GM13977 (cell line): ENCODE measurements at places on chromosomes 7 and 10.

- DNase-seq, result no peak
These were observed 267.1 kb downstream of the REEP3 start for GRCh38 chr10:63788152-63788821.

- peak; percentile 92 for DNase-seq
These were observed at the start of gene DNA2 for GRCh38 chr10:68471586-68472408. Gene DNA2, minus strand, starts transcription at chr10:68471973. Its CDS starts 109 bp downstream, at chr10:68471864.

DNA sequence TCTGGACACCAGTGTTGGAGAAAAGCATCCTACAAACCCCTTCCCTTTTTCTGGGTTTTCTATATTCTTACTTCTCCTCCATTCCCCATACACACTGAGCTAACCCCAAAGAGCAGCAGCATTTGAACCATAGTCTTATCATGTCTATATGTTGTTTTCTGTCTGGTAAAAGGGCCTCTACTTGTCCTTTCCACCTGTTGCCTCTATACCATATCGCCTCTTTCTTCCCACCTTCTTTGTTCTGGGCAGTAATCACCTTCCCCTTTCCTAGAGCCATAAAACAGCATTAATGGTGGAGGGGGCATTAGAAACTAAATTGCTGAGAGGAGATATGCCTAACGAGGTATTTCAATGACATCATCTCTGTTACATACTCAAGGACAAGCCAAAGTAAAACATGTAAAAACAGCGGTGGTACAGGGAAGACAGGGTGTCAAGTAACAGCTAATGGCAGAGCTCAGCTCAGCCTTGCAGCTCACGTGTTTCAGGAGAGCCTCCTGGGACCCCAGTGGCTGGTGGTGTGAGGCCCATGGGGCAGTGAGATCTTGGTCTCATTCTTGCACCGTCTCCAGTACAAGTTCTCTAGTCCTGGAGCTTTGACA lies 20.6 kb downstream of the NPY start:
- DNase-seq, result no peak

GRCh38 chr7:113015034-113015645 lies 71.5 kb downstream of the GPR85 start:
- no peak for DNase-seq

DNA sequence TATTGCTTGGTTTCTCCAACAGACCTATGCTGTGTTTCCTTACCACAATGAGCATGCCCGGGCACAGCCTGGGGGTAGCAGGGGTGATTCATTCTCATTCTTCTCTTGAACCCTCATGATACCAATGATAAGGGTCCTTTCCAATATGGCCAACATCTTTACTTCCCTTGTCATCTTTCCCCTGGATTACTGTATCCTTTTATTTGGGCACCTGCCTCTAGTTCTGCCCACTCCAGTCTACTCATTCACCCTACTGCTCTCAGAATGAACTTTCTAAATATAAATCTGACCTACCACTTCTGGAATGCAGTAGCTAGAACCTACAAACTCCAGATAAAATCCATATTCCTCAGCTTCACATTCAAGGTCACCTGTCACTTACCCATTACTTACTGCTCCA lies 26.4 kb upstream of the ITPRID1 start:
- no peak for DNase-seq

DNA sequence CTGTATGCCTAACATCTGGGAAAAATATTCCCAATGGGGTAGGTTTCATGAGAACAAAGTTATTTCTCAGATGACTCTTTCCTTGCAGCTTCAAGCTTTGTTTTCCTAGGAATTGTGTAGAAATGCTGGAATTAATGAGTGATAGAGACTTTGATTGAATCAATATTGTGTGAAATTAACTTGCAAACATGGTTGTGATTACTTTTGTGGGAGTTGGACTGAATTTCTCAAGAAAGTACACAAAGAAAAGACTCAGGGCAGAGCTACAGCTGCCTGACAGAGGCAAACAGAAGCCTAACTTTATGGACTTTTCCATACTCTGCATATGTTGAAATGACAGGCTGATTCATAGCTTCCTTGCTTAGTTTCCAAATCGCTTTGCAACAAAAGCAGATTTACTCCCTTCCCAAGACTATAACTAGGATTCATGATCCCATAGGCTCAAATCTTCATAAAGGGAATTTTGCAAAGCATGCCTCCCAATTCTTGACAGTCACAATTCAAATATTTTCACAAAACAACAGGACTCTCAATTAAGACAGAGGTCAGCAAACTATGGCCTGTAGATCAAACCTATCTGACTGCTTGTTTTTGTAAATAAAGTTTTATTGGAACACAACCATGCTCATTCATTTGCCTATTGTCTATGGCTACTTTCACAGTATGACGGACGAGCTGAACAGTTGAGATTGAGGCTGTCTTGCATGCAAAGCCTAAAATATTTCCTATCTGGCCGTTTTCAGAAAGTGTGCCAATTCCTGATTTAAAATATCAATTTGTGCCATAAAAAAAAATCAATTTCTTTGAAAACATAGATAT lies 27.6 kb downstream of the NRP1 start:
- no peak for DNase-seq
